ENCODE measurements at places on chromosomes 6 and 20.

- DNase-seq = no peak
Measured at GRCh38 chr6:110255211-110255750, 75.1 kb downstream of the CDC40 start.

DNA sequence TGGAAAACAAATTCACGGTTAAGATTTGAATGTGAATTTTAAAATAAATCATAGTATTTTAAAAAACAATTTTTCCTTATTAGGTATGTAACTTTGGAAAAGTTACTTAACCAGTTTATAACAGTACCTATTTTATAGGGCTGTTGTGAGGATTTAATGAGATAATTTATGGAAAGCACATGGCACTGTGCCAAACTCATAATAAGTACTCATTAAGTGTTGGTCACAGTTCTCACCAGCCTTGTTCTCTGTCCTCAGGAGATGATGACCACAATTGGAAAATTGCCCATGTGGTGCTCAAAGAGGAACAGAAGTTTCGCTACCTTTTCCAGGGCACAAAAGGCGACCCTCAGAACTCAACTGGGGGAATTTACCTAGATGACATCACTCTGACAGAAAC lies 39.6 kb downstream of the MEP1A start:
- DNase-seq = no peak

DNA sequence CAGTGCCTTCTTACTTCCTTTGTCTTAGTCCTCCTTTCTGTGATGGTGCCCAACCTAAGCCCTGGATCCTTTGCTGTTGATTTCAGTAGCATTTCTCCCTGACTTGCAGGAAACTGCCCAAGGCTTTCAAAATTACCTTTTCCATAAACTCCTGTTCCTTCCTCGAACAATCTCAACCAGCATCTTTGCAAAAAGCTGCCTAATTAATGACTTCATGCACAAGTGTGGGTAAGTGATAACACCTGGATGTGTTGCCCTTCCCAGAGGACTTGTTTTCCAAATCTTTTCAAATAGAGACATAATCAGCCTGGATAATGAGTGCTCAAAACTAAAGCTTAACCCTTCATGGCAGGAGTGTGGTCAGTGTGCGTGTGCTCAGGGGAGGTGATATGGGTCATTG lies 118.0 kb downstream of the PCSK2 start:
- DNase-seq = no peak

DNA sequence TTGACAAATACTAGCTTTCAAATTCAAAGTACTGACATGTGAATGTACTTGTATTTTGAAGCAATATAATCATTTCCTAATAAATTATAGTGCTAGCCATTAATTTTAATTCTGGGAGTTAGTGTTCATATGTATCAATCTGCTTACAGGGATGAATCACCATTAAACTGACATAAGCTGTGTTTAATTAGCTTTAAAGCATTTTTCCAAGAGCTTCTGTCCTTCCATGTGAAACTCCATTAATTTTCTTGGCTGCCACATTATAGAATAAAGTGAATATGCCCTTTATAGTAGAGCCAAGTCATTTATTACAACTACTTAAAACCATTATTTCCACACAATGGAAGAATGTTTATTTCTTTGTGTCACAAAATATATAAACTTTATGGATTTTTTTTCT lies 150.8 kb downstream of the COL21A1 start:
- DNase-seq = no peak

GRCh38 chr6:13535306-13535705 lies 39.1 kb upstream of the SIRT5 start:
- DNase-seq = no peak

- no peak for DNase-seq
Measured at GRCh38 chr6:159168536-159169192, 536 bp upstream of the FNDC1 start.

Data from NCI-H187 (cell line).